ENCODE measurements at places on chromosomes 2 and 18.

- no peak for DNase-seq
Measured at GRCh38 chr2:12816379-12817306, 99.9 kb downstream of the TRIB2 start.

DNA sequence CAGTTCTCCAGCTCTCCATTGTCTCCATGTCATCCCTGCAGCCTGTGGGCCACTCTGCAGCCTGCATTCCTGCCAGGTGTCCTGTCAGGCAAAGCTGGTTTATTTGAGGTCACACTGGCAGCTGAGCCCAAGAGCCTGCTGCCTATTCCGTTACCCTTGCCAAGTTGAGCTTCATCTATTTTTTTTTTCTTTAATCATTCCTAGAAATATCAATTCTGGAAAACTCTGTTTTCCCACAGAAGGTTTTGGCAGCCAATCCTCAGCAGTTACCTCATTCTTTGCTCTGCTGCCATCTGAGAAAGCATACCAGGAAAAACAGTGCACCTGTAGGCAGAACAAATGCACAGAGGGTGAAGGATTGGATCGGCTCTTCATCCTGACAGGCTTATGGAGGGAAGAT lies 411.0 kb upstream of the ACVR2A start:
- DNase-seq: no peak

DNA sequence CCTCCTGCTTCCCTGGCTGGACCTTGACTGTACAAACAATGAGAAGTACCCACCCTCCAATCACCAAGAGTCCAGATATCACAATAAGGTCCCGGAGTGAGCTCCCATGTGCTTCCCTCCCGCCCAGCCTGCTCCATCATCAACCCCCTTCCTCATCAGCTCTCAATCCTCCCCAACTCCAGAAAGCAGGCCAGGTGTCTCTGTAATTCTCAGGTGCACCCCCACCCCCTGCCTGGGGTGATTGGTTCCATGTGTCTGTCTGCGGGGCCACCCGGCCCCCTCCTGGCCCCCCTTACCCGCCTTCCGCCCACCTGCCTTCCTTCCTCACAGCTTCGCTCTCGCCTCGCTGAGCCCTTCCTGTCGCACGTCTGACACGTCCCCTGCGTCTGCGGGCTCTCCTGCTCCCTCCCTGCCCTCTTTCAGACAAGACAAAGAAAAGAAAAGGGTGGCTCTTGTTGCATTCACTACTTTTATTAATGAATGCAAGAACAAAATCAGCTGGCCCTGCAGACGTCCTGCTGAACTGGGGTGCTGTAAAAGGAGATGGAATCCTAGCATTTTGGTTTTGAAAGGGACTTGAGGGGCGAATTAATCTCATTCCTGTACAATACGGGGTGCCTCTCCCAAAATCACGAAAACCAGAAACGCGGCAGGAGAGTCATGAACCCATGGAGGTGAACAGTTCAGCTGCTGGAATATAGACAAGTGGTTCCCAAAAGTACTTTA lies 26.5 kb upstream of the IGFBP2 start:
- DNase-seq: peak; percentile 27

DNA sequence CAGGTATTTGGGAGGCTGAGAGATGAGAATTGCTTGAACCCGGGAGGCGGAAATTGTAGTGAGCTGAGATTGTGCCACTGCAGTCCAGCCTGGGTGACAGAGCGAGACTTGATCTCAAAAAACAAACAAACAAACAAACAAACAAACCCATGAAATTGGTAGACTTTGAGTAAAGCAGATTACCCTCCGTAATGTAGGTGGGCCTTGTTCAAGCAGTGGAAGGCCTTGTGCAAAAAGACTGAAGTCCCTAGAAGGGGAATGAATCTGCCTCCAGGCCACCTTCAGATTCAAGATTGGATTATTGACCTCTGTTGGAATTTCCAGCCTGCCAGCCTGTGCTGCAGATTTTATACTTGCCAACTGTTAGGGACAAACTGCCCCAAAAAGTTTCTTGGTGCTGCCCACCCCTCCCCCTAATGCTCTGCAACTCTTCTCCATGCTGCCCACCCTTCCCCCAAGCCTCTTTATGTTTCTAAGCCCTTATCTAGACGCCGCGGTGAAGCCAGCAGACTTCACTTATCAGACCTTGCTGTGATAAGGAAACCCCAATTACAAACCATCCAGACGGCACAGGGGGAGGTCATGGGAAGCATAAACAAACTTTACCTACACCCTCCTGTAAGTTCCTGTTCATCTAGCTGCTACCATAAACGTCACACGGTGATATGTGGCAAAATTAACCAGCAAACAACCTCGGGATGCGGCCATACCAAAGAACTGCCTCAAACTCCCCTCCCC lies 17.0 kb downstream of the CYP27A1 start:
- peak; percentile 51 for DNase-seq

DNA sequence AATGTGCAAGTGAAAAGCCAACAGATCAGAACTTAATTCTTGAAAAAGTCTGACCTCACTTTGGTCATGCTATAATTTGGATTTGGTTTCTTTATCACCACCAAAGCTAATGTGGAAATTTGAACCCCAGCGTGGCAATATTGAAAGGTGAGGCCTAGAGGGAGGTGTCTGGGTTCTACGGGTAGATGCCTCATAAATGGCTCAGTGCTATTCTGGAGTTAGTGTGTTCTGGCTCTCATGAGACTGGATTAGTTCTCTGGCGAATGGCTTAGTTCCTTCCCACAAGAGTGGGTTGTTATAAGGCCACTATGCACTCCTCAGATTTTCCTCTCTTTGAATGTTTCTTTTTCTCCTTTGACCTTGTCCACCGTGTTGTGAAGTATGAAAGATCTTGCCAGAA lies 22.3 kb downstream of the ORC4 start:
- no peak for DNase-seq

DNA sequence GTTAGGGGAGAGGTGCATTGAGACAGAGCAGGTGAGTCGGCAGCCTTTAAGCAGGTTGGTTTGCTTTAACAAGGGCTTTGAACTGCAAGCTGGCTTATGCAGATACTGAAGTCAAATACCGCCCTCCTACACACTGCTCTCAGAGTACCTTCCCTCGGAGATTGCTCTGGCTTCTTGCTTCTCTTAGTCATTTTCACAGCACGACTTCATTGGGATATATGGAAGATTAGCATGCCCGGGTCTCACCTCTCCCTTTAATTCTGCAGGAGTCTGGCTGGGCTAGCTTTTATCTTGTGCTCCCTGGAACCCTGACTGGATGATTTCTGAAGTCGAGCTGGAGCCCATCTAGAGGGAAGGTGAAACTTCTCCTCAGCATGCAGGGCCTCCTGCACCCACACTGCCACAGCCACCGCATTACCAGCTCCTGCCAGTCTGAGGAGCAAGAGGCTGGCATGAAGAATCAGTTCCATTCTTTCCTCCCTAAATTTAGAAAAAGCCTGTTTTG lies 395.5 kb upstream of the HNRNPA3 start:
- peak; percentile 37 for DNase-seq

- DNase-seq: peak; percentile 30
Measured at GRCh38 chr2:11080253-11081115, 74.8 kb upstream of the SLC66A3 start.

DNA sequence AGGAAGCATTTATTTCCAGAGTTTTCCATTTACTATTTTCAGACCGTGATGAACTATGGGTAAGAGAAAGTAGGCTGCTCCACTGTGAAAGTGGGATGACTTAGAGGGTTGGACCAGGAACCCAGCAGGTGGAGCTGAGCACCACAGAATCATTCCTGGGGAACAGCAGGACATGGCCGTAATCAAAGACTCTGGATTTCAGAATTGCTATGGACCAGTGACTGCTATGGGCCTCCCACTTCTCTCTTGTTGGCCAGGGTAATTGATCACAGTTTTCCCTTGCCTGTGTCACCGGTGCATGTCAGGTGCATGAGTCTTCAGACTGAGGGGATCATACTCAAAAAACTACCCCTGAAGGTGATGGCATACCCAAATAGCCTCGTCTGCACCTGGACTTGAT lies 90.6 kb upstream of the GPC1 start:
- DNase-seq: no peak

DNA sequence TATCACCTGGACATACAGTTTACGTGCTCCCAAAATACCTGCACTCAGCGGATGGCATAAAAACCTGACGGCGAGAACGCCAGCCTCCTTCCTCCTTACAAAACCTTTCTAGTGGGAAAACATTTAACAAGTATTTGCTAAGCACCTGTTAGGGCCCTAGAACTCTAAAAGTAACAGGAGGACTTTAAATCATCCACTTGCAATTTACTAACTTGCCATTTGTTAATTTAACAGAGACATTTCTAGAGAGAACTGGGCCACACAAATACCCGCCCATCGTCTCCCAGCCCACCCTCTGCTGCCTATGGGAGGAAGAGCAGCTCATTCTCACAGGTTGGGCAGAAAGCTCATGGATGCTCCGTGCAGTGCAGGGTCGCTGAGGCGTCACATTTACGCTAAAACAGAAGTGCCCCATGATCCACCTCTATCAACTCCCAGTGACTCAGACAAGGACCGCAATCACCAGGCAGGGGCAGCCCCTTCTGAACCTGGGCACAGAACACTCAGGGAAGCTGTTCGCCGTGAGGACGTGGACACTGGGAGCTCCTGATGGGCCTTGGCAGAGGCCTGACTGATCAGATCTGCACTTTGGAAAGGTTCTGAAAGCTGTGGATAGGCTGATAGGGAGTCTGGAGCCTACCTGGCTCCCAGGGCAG lies 106.9 kb downstream of the HDAC4 start:
- no peak for DNase-seq

- no peak for DNase-seq
Measured at GRCh38 chr2:221779614-221780067, 207.5 kb upstream of the EPHA4 start.

- DNase-seq: peak; percentile 63
Measured at GRCh38 chr18:76923485-76924085, 101.2 kb downstream of the ZNF236 start.

- no peak for DNase-seq
Measured at GRCh38 chr2:40454321-40454720, 2.4 kb upstream of the SLC8A1 start.

DNA sequence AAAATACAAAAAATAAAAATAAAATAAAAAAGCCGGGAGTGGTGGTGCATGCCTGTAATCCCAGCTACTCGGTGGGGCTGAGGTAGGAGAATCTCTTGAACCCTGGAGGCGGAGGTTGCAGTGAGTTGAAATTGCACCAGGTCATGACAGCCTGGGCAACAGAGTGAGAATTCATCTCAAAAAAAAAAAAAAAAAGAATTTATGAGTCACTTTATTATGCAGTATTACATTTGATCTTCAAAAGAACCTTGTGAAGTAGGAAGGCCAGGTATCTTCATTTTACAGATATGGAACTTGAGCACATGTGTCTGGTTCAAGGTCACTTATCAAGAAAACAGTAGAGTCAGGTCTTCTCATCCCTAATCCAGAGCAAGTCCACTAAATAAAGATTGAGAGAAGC lies 459.4 kb upstream of the HNRNPA3 start:
- no peak for DNase-seq

- DNase-seq: peak; percentile 40
Measured at GRCh38 chr2:38750011-38750890, 910 bp downstream of the SRSF7 start.

GRCh38 chr2:169768262-169768995 lies 30.2 kb upstream of the SSB start:
- peak; percentile 54 for DNase-seq

- no peak for DNase-seq
Measured at GRCh38 chr2:149058936-149059335, 20.4 kb downstream of the LYPD6B start.

GRCh38 chr2:234670052-234670451 lies 173.2 kb upstream of the ARL4C start:
- no peak for DNase-seq
